ENCODE measurements at places on chromosomes 7 and 10.

DNA sequence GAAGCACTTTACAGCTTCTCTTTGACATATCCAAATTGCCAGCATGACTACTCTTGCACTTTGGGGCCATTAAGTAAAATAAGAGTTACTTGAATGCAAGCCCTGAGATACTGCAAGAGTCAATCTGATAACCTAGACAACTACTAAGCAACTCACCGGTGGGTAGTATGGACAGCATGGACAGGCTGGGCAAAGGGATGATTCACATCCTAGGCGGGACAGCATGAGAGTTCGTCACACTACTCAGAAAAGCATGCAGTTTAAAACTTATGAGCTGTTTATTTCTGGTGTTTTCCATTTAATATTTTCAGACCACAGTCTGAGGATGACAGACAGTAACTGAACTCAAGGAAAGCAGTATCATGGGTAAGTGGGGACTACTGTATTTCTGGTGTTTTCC, 84.0 kb downstream of the ORC5 start:
- no peak for DNase-seq

DNA sequence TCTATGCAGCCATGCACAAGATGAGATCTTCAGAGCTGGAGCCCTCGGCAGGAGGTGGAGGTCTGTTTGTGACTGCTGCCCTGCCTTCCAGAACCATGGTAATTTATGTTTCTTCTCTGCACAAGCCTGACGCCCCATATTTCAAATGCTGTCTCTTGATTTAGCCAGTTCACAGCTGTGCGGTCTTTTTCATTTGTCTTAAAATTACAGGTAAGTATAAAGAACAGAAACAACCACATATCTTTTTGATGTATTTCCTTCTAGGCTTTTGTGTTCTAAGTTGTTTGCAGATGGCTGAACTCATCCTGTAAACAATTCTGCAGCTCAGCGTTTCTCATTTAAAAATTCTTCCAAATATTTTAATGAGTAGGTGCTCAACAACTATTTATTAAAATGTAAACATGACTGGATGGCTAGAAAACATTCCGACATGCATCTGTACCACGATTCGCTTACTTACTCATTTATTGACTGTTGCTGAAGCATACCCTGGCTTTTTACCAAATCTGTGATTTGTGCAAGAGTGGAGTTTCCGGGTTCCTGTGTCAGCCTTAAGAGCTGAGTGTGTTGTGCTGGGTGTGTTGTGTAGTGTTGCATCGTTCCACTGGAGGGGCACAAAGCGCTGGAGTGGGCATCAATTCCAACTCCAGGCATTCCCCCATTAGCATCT, 58.9 kb downstream of the PIP4K2A start:
- DNase-seq: no peak

DNA sequence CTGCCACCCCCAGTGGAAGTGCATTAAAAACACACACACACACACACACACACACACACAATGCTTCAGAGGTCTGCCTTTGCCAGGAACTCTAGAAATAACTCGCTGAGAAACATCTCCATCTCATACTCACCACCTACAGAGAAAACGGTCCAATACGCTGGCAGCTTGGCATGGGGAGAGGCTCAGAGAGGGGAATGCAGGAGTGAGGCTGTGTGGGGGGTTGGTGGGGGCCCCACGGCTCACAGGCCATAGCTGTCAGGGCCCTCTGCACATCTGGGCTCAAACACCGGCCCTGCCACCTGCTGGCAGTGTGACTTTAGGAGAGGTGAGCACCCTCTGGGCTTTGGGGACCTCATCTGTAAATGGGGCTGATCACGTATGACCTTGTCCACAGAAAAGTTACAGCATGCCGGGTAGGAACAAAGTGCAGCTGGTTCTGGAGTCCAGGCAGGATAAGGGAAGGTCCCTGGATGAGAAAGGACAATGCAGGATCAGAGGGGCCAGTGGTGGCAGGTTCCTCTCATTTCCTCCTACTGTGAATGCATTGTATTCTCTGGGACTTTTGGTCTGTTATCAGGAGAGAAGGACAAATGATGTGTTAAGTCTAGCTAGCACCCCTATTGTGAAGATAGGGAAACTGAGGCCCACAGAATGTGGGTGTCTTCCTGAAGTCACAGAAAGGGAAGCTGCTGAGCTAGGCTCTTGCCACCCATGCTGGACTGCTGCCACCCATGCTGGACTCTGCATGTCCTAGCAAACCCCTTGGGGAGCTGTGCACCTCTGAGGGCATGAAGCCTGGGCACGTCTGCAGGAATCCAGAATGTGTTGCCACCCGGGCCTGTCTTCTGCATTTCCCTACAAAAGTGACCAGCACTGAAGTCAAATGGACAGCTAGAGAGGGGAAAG, 404.6 kb downstream of the RPS24 start:
- DNase-seq: no peak

- no peak for DNase-seq
Observed at GRCh38 chr7:91929463-91929862, 11.2 kb upstream of the AKAP9 start.

GRCh38 chr10:58023341-58024073, 244.2 kb downstream of the IPMK start:
- no peak for DNase-seq

GRCh38 chr10:6320320-6321010, 117.7 kb downstream of the PFKFB3 start:
- no peak for DNase-seq

- DNase-seq: peak; percentile 61
Observed at GRCh38 chr10:67257018-67257417, 331.2 kb downstream of the LRRTM3 start.

- DNase-seq: peak; percentile 46
Observed at GRCh38 chr7:90720984-90721760, 125.1 kb downstream of the CDK14 start.

DNA sequence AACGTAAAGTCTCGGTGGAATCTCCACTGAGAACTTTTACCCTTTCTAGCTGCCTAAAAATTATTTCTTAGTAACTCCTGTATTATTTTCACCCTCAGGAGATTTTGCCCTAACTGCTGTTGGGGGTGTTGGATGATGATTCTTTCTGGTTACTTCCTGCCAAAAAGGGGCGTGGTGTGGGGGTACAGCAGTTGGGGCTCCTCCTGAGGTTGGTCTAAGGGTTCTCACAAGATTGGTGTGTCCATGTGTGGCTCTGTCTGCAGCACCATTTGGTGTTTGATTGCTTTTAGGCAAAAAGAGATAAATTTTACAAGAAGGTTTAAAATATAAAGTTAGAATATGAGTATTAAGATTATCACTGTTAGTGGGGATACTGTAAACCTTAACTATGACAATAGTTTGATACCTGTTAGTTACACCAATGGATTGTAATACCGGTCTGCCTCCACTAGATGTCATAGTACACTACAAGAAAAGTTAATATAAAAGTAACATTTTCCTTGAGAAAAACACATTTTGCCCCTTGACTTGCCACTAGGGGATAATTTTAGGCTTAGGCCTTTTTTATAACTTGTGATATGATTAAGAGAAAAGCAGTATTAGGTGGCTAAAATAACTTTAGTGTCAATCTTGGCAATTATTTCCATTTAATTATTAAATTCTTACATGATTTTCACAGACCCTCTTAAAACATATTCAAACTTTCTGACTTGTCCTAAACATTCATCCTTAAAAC, 928.7 kb downstream of the IPMK start:
- DNase-seq: peak; percentile 43

DNA sequence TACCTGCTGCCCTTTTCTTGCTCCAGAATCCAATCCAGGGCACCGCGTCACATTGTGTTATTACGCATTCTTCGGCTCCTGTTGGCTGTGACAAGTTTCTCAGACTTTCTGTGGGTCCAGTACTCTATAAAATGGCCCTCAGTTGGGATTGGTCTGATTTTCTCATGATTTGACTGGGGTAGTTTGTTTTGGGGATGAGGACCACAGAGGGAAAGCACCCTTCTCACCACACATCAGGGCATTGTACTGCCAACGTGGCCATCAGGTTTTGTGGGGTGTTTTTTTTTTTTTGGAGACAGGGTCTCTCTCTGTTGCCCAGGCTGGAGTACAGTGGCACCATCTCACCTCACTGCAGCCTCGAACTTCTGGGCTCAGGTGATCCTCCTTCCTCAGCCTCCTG, 17.0 kb upstream of the ORAI2 start:
- DNase-seq: no peak

DNA sequence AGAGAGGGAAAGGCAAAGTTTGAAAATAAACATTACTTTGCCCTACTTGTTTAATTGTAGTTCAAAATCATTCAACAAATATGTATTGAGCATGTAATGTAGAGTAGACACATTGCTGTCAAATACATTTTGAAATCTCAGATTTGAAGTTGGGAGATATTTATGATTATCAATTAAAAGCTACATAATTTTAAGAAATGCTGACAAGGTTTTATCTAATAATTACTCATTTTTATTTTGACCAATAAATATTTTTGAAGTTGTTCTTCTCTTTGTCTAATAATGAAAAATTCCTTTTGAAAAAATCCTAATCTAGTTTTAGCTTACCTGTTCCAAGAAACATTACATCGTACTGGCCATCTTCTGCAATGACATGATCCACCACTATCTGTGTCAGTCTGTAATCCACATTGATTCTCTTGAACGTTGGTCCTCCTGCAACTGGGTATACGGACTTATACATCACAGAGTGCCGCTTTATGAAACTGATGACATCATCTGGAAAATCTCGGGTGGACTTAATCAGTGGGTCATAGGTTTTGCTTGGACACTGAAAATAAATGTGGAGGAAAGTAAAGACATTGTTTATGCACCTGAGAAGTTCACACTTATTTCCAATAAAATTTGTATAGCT, 164.7 kb downstream of the SEMA3D start:
- DNase-seq: no peak

DNA sequence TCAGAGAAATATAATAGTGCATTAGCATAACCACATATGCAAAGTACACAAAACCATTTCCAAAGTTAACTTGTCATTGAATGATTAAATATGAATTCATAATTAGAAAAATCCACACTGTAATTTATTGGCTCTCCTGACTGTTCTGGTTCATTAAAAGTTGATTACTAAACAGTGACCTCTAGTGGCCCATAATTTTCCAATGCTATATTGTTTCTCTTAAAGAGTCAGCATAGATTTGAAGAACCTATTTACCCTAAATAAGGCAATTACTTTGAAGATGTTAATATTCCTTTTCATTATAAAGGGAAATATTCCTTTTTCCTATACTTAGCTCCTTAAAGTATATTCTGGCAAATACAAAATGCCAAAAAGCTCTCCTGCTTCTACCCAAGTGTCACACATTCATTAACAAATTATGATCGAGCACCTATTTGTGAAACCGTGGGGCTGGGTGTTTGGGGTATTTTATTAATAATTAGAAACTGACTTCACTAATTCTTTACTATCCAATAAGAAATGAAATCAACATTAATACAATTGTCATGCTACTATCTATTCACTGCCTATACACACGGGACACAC, 86.2 kb downstream of the HIBADH start:
- DNase-seq: peak; percentile 42

GRCh38 chr10:36634916-36635315, 490.5 kb upstream of the ANKRD30A start:
- no peak for DNase-seq

DNA sequence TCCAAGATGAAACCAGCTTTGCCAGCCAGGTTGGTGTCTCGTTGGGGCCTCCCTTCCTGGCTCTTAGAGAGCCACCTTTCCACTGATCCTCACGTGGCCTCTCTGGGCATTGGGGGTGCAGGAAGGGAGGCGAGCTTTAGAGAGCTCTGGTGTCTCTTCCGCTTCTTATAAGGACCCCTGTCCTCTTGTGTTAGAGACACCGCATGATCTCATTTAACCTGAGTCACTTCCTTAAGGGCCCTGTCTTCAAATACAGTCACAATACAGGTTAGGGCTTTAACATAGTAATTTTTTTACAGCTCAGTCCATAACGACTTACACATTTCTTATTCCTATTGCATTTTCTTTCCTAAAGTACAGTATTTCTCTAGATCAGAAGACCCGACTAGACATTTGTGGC, 535.8 kb downstream of the SDK1 start:
- no peak for DNase-seq

GRCh38 chr7:100802951-100803350, 24.4 kb downstream of the EPHB4 start:
- no peak for DNase-seq

DNA sequence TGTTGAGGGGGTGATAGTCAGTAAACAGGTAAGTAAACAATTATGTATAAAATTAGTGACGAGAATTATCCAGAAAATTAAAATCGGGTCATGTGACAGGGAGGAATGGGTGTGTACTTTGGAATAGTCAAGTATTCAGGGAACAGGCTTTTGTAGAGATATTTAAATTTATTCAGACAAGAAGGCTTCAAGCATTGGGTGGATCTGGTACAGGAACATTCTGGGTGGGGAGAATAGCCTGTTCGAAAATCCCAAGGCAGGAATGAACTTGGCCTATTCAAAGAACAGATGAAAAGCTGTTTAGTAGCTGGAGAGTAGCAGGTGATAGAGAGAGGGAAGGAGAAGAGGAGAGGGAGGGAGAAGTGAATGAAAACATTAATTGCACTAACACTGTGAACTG, 448.9 kb upstream of the FZD8 start:
- no peak for DNase-seq

- DNase-seq: no peak
Observed at GRCh38 chr7:16721541-16721940, 32.0 kb upstream of the TSPAN13 start.

GRCh38 chr7:116802746-116803152, 59.6 kb upstream of the CAPZA2 start:
- DNase-seq: peak; percentile 53

DNA sequence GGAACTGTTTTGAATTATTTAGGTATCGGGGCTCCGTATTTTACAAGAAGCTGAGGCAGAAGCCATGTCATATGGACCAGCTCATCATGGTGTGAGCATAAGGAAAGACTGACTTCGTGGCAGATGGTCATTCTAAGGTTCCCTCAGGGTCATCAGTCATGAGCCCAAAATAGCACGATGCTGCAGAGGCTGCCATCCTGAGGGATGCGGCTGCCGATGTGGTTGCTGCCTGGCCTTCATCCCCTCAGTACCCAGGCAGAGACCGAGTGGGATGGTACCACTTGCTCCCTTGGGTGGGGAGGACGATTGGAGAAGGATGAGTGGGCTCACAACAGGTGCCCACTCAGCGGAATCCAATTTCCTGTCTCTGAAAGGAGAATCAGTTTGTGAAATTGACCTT, 490.3 kb downstream of the SDK1 start:
- no peak for DNase-seq

DNA sequence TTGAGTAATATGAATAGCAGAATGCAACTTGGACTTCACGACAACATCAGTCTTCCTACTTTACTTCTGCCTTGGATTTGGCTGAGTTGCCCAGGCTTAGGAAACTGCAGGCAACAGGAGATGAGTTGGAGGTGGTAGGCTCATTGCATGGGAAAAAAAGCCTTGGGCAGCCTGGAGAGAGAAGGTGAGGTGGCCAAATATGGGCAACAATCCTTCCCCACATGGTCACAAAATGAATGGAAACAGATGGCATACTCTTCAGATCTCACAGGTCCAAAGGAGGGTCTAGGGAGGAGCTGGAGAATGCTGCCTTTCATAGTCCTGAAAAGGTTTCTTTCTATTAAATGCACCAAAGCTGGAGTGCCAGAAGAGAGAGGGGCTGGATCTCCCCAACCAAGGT, 128.6 kb upstream of the AOAH start:
- DNase-seq: no peak

Data from COR-L47 (cell line).